ENCODE measurements at places on chromosomes 2 and 18.

- no peak for DNase-seq
Observed at GRCh38 chr18:67194886-67195285, 321.6 kb downstream of the DSEL start.

GRCh38 chr2:179932786-179933185 is 71.4 kb upstream of the ZNF385B start:
- DNase-seq: no peak

- DNase-seq: no peak
Observed at GRCh38 chr2:223197046-223197445, 145.1 kb downstream of the KCNE4 start.

DNA sequence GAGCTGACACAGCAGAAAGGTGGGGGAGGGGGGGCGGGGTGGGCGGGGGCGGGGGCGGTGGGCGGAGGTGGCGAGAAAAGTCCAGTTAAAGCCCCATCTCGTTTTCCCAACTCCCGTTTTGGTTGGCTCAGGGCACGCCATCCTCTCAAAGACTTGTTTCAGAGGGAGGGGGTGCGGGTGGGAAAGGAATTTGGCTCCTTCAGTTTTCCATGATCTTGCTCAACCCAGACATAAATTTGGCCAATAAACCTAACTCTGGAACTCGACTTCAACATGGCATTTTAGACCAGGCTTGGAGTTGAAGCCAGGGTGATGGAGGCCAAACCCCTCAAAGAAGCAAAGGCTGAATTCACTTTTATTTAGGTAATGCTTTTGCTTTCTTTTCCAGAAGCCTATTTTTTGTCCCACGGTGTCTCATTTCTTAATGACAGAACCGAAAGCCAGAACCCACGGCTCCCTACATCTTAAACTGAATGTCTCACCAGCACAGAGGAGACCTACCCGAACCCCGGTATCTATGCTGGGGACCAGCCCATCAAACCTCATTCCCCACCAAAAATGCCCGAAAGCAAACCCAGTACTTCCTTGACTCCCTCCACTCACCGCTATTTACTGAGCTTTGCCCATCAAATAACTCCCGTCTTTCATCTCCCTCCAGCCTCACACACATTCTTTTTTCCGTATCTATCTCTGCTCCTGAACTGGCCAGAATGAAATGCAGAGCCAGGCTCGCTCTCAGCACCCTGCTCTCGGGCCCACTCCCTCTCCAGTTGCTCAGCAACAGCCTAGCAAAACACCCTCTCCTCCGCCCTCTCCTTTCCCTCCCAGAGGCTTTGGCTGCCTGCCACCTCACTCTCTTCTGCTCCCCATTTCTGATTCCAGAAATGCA is 4.3 kb downstream of the IGFBP5 start:
- DNase-seq: peak; percentile 80

- no peak for DNase-seq
Observed at GRCh38 chr2:73827660-73828388, 937 bp upstream of the STAMBP start.

DNA sequence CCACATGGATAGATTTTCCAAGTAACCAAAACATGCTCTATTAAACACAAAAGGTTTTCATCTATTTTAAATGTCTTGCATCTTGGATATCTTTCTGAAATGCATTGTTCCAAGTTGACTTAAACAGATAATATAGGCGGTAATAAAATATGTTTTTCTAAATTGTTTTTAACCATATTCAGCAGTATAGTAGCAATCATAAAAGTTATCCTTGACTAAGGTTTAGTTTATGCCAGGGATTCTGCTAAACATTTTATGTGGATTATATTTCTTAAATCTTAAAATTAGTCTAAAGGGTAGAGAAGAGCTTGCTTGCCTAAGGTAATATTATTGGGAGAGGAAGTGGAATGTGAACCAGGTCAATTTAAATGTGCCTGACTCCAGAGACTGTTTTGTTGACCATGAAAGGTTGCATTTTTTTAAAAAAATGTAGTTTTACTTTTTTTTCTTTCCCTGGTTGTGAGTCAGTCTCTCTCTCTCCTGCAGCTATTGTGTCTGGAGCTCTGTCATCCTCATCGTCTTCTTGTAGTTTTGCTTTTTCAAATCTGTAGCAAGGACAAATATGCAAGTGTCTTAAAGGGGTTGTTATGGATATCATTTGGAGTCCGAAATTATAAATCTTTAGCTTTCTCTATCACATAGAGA is 309.1 kb upstream of the COL3A1 start:
- DNase-seq: no peak

GRCh38 chr2:168649105-168649504 is 153.3 kb upstream of the NOSTRIN start:
- DNase-seq: no peak
